ENCODE measurements at places on chromosomes 2 and 18. TPM values are rescaled to one million over a fixed set of nuclear protein-coding genes. Genes with fewer than 3 reads are reported as not detected.

C2orf69 gene
- total RNA-seq, result 15.8 TPM

ITGA4 gene
- 216 TPM for total RNA-seq

HMSD gene
- total RNA-seq, result not detected

ABCB11 gene
- total RNA-seq, result 0.28 TPM

- no peak overlapping the region for H3K27ac ChIP-seq
- no peaks in the 10 kb centered on the region for H3K36me3 ChIP-seq
- H3K27me3 ChIP-seq, result peaks cover 25% of the 10 kb centered on the region
- H3K4me3 ChIP-seq, result no peak overlapping the region
- DNase-seq, result no peak
Measured at GRCh38 chr18:44818668-44819403, 138.1 kb downstream of the SETBP1 start.

DNA sequence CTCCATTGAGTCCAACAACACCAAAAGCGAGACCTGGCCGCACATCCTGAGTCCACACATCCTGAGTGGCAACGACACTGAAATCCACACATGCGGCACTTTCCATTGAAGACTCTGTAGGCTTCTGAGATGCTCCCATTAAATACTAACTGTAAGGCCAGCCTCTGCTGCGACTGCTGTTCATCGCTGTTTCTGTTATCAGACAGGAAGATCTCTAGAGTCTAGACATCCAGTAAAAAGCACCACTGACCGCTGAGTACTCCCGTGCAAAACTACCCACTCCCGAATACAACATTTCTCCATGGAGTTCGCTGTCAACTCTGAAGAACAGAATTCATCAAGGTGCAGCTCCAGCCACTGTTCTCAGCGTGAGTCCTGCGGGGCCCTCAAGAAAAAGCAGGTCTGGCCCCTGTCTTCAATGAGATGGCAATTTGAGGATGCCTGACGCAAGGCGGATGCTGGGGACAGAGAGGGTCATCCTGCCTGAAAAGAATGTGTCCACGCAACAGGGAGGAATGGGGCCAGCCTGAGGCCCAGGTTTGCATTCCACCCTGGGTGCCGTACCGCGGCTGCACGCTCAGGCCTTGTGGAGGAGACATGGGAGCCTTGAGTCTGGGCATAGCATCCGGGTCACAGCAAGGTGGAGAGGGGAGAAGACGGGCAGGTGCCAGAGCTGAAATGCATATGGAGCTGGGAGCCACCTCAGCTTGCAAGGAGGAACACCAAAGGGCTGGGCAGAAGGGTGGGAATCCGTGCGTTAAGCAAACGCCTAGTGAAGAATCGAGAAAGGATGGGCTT, 61.9 kb downstream of the ZNF516 start:
- H3K36me3 ChIP-seq, result no peaks in the 10 kb centered on the region
- H3K4me3 ChIP-seq, result no peak overlapping the region
- H3K4me1 ChIP-seq, result no peaks in the 10 kb centered on the region

DNA sequence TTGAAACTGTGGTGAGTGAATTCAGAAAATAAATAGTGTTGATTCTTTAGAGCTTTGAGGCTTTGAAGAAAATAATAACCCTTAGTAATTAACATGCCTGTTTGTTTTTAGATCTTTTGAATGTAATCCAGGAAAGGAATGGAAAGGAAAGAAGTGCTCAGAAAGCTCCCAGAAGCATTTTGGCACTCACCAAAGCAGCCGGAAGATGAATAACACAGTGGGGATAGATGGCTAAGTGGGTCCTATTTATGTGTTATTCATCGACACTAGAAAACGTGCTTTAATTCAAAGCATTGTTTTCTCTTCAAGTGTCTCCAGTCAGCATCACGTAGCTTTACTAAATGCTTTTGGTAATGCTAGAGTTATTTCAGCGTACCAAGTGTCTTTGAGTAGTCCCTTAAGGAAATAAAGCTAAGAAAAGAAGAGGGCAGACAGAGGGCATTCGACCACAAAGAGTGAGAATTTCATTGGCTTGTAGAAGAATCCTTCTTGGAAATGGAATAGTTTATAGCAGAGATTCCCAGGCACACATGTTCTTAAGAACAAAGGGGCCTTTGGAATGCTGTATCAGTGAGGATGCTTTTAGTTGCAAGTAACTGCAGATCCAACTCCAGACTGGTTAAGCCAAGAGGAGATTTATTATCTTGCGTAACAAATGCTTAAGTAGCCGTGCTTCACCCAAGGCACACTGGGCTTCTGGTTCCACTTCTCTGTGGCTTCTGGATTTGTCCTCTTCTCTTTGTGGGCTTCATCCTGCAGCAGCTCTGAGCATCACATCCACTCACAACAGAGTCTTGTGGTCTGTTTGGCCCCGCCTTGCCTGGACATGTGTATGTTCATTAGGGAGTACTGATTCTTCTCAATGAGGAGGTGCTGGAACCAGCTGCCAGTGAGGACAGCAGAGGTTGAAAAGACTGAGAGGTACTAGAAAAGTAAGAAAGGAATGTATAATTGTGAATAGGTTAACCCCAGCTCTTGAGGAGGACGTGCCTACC, 63.6 kb upstream of the LTBP1 start:
- H3K27me3 ChIP-seq, result peaks cover 9% of the 10 kb centered on the region
- H3K27ac ChIP-seq, result no peak overlapping the region
- DNase-seq, result no peak
- no peaks in the 10 kb centered on the region for H3K4me1 ChIP-seq
- H3K4me3 ChIP-seq, result no peak overlapping the region

DNA sequence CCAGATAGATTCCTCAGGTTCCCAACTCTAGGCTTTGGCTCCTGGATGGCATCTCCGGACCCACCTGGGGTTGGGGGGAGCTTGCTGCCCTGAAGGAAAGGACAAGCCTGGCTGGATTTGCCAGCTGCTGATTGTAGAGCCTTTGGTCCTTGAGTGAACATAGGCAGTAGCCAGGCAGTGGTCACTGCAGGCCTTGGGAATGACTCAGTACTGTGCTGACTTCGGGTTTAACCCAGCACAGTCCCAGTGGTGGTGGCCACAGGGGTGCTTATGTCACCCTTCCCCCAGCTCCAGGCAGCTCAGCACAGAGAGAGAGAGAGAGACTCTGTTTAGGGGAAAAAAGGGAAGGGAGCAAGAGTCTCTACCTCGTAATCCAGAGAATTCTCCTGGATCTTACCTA, 27.7 kb upstream of the ACTR2 start:
- H3K27ac ChIP-seq, result no peak overlapping the region
- no peak overlapping the region for H3K4me3 ChIP-seq
- H3K36me3 ChIP-seq, result peaks cover 3% of the 10 kb centered on the region
- peaks cover 2% of the 10 kb centered on the region for H3K27me3 ChIP-seq

DNA sequence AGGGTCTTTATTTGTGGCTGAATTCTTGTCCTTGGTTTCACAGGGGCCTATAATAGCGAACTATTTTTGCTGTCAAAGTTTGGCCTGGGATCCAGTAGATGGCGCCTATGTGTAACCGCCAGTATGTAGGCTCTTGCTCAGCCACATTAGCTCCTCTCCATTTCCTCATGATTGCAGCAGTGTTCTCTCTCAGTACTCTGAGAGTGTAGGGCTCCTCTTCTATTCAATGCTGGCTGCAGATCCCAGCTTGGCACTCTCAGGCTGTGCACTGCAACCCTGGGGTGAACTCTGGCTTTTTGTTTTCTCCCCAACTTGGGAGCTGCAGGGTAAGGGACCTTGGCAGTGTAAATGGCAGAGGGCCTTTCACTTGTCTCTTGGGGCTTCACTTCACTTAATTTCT, 344.6 kb upstream of the CHAC2 start:
- no peaks in the 10 kb centered on the region for H3K27me3 ChIP-seq
- H3K4me1 ChIP-seq, result no peaks in the 10 kb centered on the region
- no peak overlapping the region for H3K27ac ChIP-seq
- no peak overlapping the region for H3K4me3 ChIP-seq
- no peaks in the 10 kb centered on the region for H3K36me3 ChIP-seq
- peak; percentile 19 for DNase-seq

GRCh38 chr2:100647709-100648108, 84.9 kb downstream of the PDCL3 start:
- peaks cover 37% of the 10 kb centered on the region for H3K4me1 ChIP-seq
- H3K36me3 ChIP-seq, result peaks cover 9% of the 10 kb centered on the region
- H3K27me3 ChIP-seq, result no peaks in the 10 kb centered on the region
- no peak overlapping the region for H3K27ac ChIP-seq
- DNase-seq, result no peak
- H3K4me3 ChIP-seq, result no peak overlapping the region

- no peak overlapping the region for H3K27ac ChIP-seq
- H3K36me3 ChIP-seq, result no peaks in the 10 kb centered on the region
- no peak overlapping the region for H3K4me3 ChIP-seq
- no peaks in the 10 kb centered on the region for H3K27me3 ChIP-seq
- no peak for DNase-seq
- H3K4me1 ChIP-seq, result peaks cover 3% of the 10 kb centered on the region
Measured at GRCh38 chr18:2448565-2449151, 122.6 kb downstream of the METTL4 start.

DNA sequence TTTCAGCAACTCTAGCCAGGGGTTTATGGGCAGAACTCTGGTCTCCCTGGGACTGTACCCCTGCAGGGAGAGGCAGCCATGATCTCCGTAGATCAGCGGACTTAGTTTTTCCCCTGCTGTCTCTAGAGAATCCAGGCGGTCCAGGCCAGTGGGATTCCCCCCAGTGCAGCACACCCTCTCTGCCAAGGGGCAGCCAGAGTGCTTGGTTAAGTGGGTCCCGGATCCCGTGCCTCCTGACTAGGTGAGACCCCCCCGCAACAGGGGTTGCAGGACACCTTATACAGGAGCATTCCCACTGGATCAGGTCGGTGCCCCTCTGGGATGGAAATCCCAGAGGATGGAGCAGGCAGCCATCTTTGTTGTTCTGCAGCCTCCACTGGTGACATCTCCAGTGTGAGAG, 33.0 kb downstream of the WDPCP start:
- H3K27me3 ChIP-seq, result no peaks in the 10 kb centered on the region
- H3K4me3 ChIP-seq, result no peak overlapping the region
- DNase-seq, result no peak
- H3K4me1 ChIP-seq, result peaks cover 3% of the 10 kb centered on the region
- peaks cover 18% of the 10 kb centered on the region for H3K36me3 ChIP-seq

All from activated naive CD8-positive, alpha-beta T cell treated with anti-CD3 and anti-CD28 coated beads, Interleukin-2, amount 10 ng/mL, durations not matched to agents 7 days and 5 days (primary cell).